ENCODE measurements at places on chromosomes 3 and 15.

GRCh38 chr3:9715136-9715535 is 11.5 kb downstream of the CPNE9 start:
- DNase-seq, result no peak

GRCh38 chr3:196192036-196192523 is 19.1 kb downstream of the ZDHHC19 start:
- no peak for DNase-seq

DNA sequence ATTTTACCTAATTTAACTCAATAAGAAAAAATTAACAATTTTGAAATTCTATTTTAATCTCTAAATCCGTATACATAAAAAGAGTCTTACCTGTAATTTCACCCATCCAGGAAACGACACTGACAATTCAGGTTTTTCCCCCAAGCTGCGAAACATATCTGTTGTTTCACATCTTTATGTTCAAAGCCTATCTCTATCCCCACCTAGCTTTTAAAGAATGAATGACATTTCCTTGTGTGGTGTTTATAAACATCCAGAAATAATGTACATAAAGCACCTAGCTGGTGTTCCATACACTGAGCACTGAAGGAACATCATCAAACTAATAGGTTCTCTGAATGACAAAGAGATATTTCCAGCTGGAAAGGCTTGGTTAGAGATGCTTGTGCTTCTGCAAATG is 867.8 kb downstream of the SQOR start:
- DNase-seq, result no peak

DNA sequence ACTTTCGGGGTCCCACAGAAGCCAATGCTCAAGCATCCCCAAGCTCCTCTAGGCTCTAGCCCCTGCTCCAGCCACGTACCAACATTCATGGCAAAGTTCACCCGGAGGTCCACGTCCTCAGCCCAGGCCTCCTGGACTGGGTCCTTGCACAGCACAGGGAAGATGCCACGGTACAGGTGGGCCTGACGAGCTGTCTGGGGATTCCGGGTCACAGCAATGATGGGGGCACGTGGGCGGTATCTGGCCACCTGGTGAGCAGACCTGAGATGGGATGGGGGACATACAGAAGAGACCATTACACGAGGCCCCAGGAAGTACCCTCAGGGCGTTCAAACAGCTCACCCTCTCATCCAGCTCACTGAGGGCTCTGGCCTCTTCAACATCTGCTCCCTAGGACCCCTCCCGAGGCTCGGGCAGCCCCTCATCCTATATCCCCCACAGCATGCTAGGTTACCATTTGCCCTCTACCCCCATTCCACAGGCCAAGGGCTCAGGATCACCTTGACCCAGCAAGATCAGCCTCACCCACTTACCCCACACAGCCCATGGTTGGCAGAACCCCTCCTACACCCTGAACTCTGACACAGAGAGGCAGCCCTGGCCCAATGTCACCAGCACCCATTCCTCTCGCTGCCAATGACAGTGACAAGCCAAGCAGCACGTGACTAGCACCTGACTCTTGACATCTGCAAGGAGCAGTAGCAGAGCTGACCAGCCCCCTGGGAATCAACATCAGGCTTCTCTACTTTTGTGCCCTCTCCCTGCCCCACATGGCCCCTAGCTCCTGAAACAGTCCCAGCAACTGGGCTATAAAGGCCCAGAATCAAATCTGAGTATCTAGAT is 3.0 kb upstream of the GRAMD2A start:
- no peak for DNase-seq

GRCh38 chr15:74869726-74870407 is 3.3 kb downstream of the SCAMP2 start:
- no peak for DNase-seq

DNA sequence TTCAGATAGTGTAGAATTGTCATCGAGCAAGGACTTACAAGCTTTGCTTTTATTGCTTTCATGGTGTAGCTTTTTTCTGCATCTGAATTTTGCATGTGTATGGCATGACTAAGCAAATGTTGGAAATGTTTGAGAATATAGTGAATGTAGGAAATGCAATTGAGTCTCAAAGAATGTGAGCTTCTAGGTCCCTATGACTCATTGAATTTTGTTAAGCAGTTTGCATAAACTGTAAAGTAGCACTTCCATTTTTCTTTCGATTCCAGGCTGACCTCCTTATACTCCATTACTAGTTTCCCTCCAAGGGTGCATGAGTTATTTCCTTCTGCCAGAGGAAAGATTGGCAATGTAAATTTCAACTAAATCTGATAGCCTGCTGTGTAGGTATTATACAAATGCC is 619.2 kb downstream of the DIPK2A start:
- DNase-seq, result peak; percentile 84

GRCh38 chr15:27382361-27383025 is 411.5 kb downstream of the GABRG3 start:
- DNase-seq, result no peak

GRCh38 chr15:73965758-73966113 is 26.4 kb downstream of the STOML1 start:
- peak; percentile 61 for DNase-seq

DNA sequence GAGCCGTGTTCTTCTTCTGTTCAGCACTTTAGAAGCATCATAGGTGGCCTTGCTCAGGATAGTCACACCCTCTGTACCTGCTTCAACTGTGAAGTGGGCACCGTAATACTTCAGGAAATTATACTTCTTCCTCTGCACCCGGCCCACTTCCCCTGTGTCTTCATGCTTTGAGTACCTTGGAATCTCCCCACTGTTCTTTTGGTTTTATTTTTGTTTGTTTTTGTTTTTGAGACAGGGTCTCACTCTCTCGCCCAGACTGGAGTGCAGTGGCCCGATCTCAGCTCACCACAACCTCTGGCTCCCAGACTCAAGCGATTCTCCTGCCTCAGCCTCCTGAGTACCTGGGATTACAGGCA is 1.7 kb downstream of the P2RY14 start:
- DNase-seq, result no peak

DNA sequence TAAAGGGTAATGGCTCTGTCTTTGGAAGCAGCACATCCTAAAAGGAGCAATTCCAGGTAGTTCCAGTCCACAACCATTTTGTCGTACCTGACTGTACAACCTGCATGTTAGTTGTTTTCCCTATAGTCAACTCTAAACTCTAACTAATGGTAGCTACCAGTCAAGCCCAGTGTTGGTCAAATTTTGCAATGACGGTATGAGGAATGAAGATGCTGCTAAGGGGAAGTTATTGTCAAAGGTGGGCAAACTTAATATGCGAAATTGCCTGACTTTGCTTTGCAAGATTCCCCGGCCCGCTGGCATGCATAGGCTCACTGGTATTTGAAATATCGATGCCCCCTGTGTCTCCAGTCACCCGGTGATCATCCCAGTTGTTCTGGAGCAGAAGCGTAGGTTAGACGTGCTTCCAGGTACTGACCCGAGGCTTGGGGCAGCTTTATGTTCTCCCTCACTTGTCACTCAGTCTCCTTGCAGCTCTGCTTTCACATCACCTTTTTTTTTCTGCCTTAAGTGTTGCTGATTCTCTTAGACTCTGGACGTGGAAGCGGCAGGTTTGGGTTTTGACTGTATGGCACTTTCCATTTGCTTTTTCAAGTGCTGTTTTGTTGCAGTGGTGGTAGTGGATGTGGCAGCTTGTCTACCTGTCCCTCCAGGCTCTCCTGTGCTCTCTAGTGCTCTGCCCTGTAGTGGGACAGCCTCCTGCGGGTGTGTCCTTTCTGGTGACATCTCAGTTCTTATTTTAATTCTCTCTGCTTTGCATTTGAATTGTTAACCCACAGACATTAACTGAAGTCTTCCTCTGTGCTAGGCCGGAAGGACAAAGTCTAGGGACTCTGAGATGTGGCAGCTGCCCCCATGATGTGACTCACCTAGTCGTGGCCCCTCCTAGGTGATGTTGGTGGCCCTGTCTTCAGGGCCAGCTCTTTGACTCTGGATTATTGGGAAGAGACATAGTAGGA is 95.8 kb upstream of the UMPS start:
- no peak for DNase-seq

DNA sequence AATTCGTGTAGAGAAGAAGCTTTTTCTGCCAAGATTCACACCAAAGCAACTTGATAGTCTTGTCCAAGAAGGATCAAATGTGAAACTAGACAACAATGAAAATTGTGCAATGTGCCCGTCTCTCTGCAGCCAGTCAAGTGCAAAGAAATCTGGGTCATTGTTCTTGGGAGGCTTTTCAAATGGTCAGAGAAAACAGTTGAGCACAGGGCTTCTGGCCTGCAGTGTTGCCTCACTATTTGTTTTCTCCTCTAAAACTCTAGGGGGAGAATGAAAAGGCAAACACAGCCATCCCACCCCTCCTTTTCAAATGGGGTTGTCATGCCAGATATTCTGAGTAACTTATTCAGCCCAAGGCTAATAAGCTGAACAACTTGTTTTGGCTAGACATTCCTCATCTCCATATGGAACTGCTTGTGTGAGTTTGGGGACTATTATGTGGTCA is 417.6 kb upstream of the CDIN1 start:
- DNase-seq, result no peak

DNA sequence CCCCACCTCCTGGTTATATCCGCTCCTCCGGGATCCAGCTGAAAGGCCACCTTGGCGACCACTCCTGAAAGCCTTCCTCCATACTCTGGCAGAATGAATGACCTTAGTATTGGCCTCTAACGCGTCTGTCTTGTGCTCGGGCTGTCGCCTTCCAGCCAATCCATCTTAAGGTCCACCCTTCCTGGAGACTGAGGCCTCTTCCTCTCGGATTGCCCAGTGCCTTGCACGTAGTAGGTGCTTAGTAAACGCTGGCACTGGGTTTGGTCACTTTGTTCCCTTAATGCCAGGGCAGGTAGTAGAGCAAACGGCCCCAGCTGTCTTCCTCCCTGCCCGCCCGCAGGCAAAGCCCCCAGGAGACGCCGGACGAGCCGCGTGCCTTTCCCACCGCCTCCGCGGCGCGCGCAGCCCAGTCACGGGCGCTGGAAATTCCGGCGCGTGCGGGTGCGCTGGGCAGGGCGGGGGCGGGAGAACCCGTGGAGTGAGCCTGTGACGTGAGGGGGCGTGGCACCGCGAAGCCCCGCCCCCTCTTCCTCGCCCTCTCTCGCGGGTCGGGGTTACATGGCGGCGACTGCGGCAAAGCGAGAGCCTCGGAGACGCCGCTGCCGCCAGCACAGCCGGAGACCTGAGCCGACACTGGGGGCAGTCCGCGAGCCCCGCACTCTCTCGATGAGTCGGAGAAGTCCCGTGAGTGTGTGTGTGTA is at the start of gene MAPK6:
TSS of gene MAPK6 (plus strand) at position 527 of the 701 bp plus-strand sequence. CDS start 27,242 bp downstream, outside the sequence.
- peak; percentile 71 for DNase-seq

DNA sequence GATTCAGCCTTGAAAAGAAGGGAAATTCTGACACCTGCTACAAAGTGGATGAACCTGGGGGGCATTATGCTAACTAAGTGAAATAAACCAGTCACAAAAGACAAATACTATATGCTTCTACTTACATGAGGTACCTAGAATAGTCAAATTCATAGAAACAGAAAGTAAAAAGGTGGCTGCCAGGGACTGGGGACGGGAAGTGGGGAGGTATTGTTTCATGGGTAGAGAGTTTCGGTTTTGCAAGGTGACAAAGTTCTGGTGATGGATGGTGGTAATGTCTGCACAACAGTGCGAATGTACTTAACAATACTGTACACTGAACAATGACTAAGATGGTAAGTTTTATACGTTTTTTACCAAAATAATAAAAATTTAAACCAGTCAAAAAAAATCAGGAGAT is 4.8 kb downstream of the IDH2 start:
- no peak for DNase-seq

DNA sequence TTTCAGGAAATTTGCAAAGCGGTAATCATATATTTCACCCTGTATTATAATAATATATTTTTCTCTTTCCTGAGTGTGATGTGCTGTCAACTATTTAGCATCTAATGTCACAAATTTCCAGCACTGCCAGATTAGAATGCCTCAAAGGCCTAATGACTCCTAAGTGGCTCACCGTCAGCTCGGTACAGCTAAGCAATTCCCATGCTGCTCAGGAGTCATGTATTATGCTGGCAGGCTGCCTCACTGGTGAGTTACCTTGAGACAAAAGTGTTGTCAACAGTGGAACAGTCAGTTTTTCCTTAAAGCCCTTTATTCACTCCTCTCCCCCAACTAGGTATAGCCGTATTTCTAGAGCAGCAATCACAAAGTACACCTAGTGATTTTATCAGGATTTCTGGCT is 83.6 kb downstream of the NSUN3 start:
- DNase-seq, result peak; percentile 0

DNA sequence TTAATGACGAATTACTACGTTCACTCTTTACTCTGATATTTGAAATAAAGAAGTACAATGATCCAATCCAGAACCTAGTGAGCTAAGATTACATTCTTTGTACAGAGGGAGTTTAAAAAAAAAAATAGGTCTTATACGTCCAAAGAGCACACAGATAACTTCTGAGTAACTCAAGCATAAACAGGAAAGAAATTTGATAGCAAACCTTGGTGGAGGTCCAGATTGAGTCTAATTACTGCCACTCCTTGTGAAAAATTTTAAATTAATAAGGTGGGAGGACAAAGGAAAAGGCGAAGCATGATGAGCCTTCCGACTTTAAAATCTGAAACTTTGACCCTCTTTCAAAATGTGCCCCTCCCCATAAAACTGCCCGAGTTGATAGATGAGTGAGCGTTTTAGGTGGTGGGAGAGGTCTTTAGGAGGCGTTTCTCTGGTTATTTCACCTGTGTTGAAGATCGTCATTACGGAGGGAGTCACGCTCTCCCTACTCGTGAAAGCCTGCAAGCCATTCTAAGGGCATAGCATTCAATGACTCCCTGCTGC is 127.0 kb upstream of the ROBO2 start:
- DNase-seq, result no peak

- DNase-seq, result peak; percentile 79
Measured at GRCh38 chr3:117892431-117892841, 1142.2 kb downstream of the IGSF11 start.

GRCh38 chr15:34327906-34328305 is 9.7 kb downstream of the SLC12A6 start:
- DNase-seq, result no peak

DNA sequence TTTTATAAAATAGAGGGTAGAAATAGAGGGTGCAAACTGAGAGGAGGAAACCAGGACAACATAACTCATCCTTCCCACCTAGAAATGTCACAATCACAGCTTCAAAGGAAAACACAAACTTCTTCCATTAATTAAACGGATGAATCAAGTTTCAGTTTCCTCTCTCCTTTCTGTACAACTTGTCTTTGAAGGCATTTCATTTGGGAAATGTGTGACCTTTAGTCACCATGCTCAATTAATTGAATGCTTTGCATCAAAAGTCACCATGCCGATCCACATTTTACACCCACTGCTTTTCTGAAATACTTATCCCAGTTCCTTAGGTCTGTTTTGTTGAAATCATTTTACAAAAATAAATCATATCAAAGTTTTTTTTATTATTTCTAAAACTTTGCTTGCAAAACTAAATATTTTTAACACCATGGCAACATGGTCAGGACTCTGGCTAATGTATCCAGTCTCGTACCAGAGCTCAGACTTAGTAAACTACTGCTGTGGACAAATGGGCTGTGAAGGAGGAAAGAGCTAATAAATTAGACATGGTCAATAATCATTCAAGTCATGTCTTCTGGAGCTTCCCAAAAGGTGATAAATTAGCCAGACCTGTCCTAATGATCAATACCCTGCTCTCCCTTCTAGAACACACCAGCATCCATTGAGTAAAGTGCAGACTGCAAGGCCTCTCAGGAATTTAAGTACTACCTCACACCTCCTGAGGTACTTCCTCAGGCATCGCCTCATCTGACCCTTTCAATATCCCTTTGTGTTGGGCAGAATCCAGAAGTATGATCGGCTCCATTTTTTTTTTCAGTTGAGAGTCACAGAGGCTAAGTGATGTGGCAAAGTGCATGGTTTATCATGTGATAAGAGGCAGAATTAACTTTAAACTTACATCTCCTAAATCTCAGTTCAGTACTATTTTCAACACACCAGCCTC is 161.3 kb downstream of the GREM1 start:
- no peak for DNase-seq

GRCh38 chr3:197022405-197023231 is 7.0 kb downstream of the MELTF start:
- DNase-seq, result no peak

GRCh38 chr3:49294343-49294742 is 17.3 kb upstream of the C3orf62 start:
- no peak for DNase-seq

Data from astrocyte (in vitro differentiated cells and primary cell).